HT1080 (cell line): ENCODE measurements at places on chromosomes 12 and 14.
A peak's percentile ranks its signal among the peaks of the same experiment; 100 is the strongest.

DNA sequence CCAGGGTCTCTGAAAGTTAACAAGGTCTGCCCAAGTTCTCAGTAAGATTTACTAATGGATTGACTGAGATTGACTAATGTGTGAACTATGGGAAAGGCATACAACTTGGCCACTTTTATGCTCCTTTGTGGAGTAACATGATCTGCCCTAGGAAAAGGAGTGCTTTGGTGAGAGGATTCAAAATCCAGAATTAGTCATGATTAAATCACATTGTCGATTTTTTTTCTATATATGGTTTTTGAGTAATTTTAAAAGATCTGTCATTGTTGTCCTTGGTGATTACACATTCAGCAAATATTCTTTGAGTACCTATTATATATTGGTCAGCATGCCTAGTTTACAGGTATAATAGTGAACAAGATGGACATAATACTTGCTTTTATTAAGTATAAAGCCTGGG, 147.7 kb upstream of the SYT10 start:
- DNase-seq, result peak; percentile 96

GRCh38 chr12:122848471-122849351, 13.5 kb downstream of the HIP1R start:
- DNase-seq, result no peak

DNA sequence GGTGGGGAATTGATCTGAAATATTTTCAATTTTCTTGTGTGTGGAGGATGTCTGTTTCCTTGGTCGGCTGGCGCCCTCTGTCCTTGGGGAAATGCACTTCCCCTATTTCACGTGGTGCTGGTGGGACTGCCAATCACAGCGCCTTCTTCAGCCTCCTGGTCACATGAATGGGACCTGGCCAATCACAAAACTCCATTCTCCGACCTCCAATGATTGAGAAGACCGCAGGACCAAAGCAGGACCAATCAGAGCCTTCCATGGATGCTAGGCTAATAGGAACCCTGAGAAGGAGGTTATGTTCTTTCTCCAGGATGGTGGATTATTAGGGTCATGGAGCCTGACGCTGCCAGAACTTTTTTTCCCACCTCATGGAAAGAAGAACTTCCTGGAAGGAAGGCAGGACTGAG, 188.7 kb downstream of the TTC8 start:
- peak; percentile 89 for DNase-seq

- no peak for DNase-seq
Measured at GRCh38 chr12:132837693-132838409, 9.2 kb upstream of the GOLGA3 start.

DNA sequence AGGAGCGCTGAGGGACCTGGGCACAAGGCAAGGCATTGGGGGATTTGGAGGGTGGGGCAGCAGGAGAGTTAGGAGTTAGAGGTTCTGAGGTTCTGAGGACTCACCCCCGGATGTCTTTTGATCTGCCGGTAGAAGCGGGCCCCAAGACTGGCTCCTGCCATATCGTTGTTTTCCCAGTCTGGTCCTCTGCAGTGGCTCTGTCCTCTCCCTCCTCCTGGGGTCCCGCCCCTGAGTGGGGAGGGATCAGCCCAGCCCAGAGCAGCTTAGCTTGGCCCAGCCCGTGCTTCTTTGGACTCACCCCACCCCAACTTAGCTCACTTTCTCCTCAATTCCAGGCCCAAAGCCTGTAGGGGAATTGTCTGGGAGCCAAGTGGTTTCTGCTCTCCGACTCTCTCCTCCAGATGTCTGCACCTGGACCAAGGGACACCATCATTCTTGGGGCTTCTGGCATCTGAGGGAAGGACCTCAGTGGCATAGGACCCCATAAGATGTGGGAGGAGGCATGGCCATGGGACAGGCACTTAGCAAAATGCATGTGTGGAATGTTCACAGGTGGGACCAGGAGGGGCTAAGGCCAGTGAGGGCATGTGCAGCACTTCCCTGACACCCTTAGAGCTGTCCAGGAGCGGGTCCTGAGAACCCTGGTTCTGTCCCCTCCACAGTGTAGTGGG, 7.5 kb downstream of the SHMT2 start:
- no peak for DNase-seq

- DNase-seq, result peak; percentile 77
Measured at GRCh38 chr14:23056145-23056955, 970 bp downstream of the CDH24 start.

GRCh38 chr12:46585854-46586621, 213.5 kb upstream of the SLC38A2 start:
- DNase-seq, result peak; percentile 87

GRCh38 chr14:84546236-84546635, 983.7 kb upstream of the FLRT2 start:
- no peak for DNase-seq

DNA sequence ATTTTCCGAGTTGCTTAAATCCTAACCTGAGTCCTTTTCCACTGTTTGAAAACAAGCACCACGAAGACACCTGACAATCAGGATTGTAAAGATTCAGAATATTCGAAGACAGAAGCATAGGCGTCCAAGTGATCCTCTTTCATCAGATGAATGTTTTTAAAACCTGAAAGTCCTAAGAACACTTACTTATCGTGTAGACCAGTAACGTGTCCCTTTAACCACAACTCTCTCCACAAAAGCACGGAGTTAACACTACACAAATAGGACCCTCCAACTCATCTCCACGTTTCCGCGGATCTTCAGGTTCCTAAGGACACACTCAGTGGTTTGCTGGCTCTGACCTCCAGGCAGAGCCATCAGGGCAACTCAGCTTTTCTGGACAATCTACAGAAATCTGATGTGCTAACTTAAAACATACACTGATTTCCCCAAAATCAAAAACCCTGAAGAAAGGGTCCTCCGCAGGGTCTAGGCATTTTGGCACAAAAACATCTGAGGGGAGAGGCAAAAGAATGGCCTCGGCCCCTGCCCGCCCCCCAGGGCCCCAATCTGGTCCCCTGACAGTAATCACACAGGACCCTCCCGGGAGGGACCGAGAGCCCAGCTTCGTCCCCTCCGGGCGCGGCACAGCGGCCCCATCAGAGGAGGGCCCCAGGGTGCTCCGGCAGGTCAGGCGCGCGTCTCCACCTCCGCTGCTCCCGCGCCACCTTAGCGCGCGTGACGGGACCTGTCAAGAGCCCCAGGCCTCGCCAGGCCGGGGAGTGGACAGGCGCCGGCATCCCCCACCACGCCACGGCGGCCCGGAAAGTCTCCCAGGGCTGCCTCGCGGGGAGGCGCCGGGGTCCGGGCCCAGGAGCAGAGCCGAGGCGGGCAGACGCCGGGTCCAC, 925 bp downstream of the DICER1 start:
- DNase-seq, result peak; percentile 10

- DNase-seq, result no peak
Measured at GRCh38 chr14:95652690-95653089, 33.5 kb upstream of the TCL1B start.

DNA sequence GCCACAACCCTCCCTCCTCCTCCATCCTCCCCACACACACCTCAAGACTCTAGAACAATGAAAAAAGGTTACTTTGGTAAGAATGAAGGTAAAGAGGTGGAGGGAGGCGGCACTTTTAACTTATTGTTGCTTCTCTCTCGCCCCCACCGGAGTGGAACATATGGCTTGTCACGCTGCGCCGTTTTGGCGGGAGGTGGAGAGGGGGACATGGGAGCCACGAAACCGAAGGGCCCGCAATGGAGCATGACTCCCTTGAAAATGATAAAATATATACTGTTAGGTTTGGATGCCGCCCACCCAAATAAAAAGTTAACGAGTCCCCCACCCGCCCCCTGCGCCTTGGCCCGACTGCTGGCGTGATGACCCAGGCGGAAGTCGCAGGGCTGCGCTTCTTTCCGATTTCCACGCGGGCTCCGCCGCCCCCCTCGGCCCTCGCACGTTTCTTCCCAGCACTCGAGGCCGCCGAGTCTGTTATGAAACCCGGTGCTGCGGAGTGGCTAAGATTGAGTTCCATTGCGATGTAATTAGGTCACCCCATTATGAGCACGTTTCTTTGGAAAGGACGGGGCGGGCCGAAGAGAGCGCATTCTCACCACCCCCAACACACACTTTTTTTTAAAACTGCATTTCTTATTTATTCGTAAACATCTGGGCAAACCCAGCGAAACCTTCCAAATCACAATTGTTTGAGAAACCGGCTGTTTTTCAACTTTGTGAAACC, 1.4 kb upstream of the ZFP36L1 start:
- peak; percentile 67 for DNase-seq

GRCh38 chr14:72598306-72598705, 295.6 kb downstream of the DPF3 start:
- DNase-seq, result no peak

DNA sequence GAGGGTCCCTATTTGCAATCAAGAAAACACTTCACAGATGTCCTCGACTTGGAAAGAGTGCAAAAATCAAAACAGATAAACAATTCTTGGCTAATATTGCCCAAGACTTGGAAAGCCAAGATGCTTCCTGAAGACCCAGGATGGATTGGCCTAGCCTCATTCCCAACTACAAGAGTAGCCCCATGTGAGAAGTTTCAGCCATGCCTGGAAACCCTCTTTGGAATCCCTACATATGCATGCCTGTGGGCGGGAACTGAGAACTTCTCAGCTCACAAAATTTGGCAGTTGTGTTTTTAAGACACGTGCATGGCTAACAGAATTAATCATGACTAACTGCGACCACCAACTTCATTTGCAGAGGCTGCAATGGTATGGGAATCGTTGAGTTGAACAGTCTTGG, 283.2 kb upstream of the TBX3 start:
- DNase-seq, result no peak
